ENCODE measurements at places on chromosomes 11 and 22.

- DNase-seq: no peak
Measured at GRCh38 chr22:28395920-28396753, 283.5 kb downstream of the TTC28 start.

DNA sequence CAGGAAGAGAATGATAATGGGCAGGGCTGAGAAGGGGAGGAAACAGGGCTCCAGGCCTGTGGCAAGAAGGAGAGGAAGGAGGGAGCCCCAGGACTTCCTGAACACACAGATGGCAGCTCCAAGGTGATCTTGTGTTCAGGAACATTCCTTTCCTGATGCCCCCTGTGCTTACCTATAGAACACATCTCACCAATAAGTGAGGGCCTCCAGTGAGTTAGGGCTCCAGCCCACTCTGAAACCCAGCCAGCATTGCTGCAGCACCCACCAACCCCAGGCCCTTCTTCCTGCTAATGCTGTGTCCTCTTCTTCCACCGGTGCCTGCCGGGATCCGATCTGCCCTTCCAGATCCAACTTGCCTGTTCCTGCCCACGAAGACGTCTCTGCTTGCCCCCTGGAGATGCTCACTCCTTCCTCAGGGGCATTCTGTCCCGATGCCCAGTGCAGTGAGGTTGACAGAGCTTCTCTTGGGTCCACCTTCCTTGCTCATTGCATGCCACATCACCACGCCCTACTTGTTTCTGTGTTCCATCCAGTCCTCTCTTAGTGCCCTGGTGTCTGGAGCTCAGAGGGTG is 17.4 kb downstream of the ANKK1 start:
- no peak for DNase-seq

DNA sequence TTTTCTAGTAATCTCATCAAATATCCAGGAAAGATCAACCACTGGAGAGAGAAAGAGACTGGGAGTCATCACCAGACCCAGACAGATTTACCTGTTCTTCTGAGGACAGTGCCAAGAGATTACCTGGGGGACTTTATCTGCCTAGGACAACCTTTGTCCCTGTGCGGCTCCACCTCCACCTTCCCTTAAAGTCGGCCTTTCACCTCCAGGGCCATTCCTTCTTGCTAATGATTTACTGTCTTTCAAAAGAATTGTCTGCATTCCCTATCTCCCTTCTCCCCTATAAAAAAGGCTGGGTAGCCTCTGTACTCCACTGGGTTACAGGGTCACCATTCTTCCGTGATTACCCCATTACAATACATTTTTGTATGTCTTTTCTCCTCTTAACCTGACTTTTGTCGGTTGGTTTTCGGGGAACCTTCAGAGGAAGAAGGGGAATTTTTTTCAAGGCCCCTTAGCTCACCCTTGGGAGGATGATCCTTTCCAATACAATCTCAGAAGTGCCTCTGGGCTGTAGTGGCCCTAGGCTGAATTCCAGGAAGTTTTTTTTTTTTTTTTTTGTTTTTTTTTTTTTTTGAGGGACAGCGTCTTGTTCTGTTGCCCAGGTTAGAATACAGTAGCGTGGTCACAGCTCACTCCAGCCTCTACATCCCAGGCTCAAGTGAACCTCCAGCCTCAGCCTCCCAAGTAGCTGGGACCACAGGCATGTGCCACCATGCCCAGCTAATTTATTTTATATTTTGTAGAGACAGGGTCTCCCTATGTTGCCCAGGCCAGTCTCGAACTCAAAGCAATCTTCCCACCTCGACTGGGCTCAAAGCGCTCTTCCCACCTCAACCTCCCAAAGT is 1.5 kb upstream of the HMOX1 start:
- DNase-seq: no peak

DNA sequence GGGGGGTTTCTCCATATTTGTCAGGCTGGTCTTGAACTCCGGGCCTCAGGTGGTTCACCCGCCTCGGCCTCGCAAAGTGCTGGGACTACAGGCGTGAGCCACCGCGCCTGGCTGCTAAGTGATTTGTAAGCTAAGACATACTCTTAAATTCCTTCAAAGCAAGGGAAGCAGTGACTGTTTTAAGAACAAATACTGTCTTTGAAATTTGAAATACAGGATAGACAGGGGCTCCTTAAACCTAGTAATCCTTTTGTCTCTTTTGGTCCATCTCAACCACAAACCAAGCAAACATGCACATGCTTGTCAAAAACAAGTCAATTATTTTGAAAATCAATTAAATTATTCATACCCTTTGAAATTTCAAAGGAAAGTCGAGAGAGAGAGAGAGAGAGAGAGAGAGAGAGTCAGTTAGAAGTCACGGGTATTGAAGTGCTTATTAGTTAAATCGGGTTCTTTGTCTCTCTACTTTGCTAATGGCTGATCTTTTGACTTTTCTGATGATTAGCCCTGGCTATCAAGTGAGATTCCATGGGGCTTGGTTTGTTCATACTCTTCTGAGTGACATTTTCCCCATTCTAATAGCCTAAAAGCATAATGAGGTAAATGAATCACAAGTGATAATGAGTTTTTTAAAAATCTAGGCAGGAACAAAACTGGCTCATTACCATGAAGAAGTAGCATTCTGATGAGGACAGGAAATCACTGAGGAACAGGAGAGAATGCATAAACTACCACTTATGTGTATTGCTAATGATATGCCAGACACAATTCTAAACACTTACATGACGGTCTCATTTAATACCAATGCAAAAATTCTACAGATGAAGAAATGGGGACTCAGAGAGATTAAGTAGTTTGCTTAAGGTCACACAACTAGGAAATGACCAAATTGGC is 48.0 kb downstream of the MCHR1 start:
- peak; percentile 31 for DNase-seq

- no peak for DNase-seq
Measured at GRCh38 chr11:70420496-70420895, 22.2 kb downstream of the CTTN start.
